NB4 (cell line): ENCODE measurements at places on chromosomes 6 and 20.

DNA sequence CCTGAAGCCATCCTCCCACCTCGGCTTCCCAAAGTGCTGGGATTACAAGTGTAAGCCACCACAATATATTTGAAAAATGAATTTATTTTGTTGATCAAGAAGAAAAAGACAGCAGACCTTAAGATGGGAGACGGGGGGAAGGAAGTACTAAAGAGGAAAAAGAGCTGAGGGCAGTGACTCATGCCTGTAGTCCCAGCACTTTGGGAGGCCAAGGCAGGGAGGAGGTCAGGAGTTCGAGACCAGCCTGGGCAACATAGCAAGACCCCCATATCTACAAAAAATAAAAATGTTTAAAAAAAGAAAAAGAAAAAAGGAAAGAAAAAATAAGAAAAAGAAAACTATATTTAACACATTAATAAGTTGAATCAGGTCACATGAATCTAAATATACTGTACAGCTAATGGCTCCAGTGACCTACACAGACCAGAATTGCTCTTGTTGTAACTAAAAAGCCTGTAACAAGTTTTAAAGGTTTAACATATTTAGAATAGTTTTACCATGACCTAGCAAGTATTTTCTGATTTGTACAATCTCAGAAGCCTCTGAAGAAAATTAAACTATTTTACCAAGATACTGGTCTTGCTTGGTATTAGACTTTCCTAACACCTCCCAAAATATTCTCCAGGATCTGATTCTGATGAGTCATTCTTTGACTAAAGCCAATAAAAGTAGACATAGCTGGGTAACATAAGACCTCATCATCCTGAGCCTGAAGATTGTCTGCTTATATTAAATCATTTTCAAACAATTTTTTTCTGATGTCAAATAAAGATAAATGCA, 4.3 kb upstream of the AKIRIN2 start:
- no peak for DNase-seq

- no peak for DNase-seq
Observed at GRCh38 chr20:21387528-21387927, 9.8 kb downstream of the NKX2-4 start.

DNA sequence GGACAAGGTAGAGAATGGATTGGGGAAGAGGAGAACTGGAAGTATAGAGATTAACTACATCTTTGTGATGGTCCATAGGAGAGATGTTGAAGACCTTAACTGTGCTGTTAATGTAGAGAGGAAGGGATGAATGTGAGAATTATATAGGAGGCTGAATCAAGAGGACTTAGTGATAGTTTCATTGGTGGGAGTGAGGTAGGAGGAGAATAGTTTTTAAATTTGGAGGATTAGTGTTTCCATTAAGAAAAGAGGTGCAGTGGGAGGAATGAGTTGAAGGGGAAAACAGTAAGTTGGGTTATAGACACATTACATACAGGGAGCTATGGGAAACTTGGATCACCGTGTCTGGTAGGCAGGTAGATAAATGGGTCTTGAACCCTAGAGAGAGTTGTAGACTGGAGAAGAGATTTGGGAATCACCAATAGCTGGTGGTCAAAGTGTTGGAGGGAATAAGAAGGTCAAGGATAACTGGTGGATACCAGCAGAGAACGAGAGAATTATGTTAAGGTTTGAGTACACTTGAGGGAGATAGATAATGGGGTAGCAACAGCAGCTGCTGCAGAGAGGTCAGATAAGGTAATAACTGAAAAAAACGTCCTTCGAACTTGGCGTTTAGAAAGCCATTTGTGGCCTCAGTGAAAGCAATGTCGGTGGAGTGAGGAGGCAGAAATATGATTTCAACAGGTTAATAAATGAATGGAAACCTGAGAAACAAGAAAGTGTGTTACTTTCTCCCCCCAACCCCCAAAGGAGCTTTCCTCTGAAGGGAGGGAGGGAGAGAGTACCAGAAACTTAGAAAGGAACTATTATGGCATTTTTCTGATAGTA, 3.1 kb downstream of the C6orf89 start:
- DNase-seq: no peak

GRCh38 chr6:167093922-167094432, 28.9 kb upstream of the CCR6 start:
- DNase-seq: peak; percentile 72

DNA sequence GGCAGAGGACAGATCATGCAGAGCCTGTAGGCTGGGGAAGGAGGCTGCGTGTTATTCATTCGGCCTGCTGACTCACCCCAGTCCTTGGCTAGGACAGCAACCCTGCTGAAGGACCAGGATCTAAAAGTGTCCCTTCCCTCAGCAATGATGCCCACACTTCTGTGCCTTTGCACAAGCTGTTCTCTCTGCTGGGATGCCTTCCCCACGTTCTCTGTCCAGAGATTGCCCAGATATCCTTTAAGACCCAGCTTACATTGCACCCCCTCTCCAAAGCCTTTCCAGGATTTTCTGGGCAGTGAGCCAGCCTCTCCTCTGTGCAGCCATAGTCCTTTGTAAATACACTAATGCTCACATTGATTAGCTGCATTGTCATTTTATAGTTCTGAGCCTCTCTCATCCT, 99.3 kb upstream of the CHD6 start:
- DNase-seq: no peak

DNA sequence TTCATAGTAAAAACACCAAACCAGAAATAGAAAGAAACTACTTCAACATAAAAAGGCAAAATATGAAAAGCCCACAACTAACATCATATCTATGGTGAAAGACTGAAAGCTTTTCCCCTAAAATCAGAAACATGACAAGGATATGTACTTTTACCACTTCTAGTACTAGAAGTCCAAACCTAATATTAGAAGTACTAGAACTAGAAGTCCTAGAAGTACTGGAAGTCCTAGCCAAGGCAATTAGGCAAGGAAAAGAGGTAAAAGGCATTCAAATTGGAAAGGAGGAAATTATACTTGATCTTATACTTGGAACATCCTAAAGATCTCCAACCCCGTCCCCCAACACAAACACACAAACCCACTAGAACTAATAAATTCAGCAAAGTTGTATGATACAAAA, 74.9 kb downstream of the TASP1 start:
- DNase-seq: no peak

DNA sequence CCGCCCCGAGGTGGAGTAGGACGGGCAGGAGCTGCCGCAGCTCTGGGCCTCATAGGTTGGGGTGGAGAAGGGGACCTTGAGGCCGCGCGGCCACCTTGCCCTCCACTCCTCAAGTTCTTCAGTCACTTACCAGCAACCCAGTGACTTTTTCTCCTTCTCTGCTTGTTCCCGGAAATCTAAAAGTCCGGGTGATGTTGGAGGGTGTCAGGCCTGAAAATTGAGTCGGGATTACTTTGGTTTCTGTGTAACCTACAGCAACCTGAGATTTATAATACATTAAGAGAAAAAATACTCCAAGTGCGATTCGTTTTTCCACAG, 338 bp downstream of the RWDD1 start:
- DNase-seq: no peak

GRCh38 chr6:163711615-163712565, 297.4 kb downstream of the QKI start:
- DNase-seq: peak; percentile 99

GRCh38 chr6:160319246-160319645, 28.9 kb upstream of the SLC22A3 start:
- no peak for DNase-seq

GRCh38 chr6:39402239-39402751, 79.8 kb upstream of the KCNK16 start:
- no peak for DNase-seq

DNA sequence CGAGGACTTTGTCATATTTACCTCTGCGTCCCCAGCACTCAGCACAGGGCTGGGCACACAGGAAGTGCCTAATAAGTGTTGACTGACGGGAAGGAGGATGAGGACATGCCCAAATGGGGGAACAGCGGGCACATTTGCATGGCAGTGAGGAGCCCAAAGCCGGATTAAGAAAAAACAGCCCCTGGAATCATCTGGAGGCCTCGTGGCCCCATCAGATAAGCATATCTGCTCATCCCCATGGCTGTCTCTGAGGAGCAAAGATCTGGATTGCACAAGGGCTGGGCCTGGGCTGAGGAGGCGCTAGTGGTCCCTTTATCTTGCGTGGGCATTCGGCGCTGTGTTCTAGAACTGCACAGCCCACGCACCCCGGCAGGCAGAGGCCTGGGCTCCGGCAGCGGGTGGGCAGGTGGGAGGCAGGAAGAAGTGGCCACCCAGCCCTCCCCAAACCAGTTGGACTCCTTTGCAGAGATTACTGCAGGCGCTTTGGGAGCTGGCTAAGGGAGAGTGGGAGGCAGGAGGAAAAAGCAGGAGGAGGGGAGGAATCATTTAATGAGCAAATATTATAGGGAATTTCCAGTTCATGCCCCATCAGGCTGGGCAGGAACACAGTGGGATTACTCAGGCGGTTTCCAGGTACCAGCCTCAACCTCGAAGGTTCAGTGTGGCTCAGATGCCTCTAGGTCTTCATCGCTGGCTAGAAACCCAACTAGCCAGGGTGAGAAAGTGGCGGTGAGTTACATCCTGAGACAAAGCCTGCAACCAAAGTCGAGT, 108.1 kb downstream of the CEBPB start:
- DNase-seq: peak; percentile 50

DNA sequence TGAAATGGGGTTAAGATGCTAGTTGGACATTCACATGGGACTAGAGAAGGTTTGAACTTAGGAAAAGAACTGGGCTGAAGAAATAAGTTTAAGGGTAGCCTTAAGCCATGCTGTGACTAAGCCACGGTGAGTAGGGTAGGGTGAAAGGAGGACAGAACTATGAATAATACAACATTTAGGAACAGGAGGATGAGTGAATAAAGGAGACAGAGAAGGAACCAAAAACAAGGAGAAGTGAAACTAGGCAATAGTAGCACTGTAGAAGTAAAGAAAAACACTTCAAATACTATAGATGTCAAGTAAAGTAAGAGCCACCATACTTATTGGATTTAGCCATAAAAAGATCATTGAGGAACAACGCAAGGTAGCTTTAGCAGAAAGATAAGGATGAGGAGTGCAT, 111.2 kb downstream of the KCNQ5 start:
- DNase-seq: peak; percentile 36

- no peak for DNase-seq
Observed at GRCh38 chr6:155377061-155377460, 62.8 kb upstream of the TFB1M start.

DNA sequence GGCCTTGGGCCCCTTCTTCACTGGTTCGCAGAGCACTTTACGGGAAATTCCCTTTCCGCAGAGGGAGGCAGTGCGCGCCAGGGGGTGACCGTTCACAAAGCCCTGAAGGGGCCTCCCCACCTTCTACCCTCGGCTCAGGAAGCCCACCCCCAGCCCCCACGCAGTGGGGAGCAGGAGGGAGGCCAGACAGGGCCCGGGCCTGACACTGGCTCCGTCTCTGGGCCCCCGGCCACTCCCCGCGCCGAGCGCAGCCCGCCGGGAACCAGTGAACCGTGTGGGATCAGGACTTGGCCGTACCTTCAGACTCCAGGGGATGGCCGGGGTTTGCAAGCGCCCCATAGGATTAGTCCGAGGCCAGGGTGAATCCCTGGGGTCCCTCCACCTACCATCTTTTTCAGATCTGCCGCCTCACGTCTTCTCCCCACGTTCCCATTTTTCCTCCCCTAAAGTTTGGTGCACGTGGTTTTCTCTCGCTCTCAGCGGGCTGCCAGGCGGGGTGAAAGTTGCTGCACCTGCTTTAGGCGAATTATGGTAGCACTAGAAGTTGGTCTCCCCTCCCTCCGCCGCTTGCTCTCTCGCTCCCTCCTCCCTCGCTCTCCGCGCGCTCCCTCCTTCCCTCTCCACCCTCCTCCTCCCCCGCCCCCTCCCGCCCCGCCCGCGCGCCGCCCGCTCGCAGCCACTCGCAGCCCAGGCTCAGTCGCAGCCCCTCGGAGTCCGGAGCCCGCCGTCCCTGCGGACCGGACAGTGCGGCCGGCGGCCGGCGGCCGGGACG, at the start of gene FOXP4:
Gene FOXP4, plus strand, starts transcription at position 679 of the 772 bp plus-strand sequence. CDS start 19,380 bp downstream, outside the sequence.
- DNase-seq: peak; percentile 97

- no peak for DNase-seq
Observed at GRCh38 chr6:43013097-43013842, 476 bp downstream of the MEA1 start.

- DNase-seq: no peak
Observed at GRCh38 chr6:122098201-122098678, 301.2 kb upstream of the HSF2 start.

- DNase-seq: no peak
Observed at GRCh38 chr6:85404564-85405174, 45.2 kb upstream of the NT5E start.

DNA sequence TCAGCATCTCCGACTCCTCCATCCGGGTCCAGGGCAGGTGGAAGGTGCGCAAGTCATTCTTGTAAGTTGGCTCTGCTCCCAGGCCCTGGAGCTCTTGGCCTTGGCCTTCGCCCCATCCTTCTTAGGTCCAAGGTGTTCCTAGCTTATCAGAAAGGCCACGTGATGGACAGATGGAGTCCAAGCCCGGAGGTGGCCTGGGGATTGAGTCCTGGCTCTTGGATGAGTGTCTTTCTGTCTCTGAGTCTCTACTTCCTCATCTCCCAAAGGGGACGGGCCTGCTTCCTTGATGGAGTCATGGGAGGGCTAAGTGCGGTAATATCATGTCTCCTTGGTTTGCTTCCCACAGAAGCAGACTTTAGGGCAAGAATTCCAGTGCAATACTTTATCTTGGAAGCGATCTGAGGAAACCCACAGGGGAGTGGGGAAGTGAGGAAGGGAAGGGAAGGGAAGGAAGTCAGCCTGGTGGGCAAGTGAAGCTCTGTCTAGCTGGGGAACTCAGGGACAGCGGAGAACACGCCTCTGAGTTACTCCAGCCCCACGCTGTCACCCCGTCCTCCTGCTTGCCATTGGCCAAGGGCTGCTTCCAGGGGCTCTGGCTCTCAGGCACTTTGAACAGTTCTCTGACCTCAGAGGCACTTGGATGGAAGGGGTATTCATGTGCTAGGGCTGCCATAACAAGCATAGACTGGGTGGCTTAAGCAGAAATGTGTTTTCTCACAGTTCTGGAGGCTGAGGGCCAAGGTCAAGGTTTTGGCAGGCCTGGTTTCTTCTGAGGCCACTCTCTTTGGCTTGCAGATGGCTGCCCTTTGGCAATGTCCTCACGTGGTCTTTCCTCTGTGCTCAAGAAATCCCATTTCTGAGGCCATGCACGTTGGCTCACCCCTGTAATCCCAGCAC, 4.8 kb downstream of the LBP start:
- DNase-seq: no peak

DNA sequence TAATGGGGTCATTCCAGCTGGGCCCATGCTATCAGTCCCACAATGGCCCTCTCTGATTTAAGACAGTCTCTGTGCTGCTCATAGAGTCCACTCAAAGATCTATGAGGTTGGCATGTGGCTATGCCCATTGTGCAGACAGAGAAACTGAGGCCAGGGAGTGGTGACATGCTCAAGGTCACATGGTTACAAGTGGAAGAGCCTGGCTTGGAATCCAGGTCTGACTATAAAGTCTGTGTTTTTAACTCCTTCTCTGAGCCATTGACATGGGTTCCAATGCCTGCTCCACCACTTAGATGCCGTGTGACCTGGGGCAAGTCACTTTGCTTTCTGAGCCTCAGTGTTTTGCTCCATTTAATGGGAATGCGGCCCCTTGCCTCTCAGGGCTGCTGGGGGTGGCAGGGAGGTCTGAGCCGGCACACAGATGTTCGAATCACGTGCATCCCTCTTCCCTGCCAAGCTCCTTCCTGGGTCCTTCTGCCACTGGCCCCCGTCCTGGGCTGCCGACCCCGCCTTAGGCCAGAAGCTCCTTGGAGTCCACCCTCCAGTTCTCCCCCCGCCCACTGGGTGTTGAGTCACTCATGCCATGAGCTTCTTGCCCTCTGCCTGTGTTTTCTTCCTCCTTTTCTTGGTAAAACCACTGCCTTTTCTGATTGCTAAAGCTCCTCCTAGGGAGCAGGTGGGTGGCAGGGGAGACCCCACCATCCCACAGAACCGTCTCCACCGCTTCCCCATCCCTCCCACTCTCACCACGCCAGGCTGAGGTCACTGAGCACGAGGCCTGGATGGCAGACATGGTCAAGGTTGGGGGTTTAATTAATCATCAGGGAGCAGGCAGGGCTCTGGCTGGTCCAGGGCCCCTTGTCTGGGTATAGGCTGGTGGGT, 35.7 kb downstream of the CEBPB start:
- peak; percentile 87 for DNase-seq
